ENCODE measurements at places on chromosomes 1 and 21.
A peak's percentile ranks its signal among the peaks of the same experiment; 100 is the strongest.

GRCh38 chr21:46294647-46295176 lies 8.6 kb downstream of the YBEY start:
- no peak for DNase-seq

DNA sequence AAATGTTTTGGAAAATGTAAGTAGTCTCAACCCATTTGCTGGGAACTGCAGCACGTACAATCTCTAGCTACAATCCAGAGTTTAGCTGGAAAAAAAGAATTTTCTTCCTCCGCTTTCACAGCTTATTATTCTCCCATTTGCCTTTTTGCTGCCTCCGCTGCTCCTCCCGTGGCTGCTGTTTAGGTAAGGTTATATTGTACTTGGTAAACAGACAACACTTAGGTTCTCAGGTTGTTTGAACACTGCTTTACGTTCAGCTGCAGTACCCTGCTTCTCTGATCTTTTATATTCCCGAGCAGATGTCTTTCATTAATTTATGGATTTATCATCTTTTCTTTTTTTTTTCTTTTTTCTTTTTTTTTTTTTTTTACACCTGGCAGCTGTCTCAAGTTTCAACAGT lies 14.3 kb downstream of the PROX1 start:
- no peak for DNase-seq

DNA sequence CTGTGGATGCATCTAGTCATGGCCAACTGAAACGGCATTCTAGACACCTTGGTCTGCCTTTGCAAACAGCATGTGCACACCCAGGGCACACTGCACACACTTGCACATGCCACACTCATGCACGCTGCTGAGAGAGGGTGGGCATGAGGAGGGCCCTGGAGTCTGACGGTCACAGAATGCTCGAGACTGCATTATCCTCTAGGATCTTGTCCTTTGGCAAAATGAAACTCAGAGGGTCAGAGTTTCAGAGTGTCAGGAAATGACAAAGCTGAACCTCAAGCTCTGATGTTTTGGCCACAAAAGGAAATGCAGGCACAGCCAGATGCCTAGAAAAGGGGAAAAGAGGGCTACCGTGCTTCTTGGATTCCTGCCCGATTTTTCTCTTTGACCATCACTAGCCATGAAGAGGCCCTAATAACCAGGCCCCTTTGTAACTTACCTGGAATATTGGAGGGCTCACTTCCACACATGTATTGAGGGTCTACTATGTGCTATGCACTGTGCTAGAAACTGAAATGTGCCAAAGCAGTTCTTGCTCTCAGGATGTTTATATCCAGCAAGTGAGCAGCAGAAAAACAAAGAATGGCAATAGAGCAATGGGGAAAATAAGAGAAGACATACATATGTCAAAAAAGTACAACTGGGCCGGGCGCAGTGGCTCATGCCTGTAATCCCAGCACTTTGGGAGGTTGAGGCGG lies 65.4 kb downstream of the TOMM20 start:
- DNase-seq, result no peak

- DNase-seq, result peak; percentile 26
Measured at GRCh38 chr21:38679534-38679933, 126.2 kb upstream of the ETS2 start.

GRCh38 chr1:158105352-158106095 lies 75.2 kb upstream of the CD1D start:
- no peak for DNase-seq

All from BJ (cell line).